Right hindlimb (tissue), 1 donor: ENCODE measurements at places on chromosomes 5 and 9.

DNA sequence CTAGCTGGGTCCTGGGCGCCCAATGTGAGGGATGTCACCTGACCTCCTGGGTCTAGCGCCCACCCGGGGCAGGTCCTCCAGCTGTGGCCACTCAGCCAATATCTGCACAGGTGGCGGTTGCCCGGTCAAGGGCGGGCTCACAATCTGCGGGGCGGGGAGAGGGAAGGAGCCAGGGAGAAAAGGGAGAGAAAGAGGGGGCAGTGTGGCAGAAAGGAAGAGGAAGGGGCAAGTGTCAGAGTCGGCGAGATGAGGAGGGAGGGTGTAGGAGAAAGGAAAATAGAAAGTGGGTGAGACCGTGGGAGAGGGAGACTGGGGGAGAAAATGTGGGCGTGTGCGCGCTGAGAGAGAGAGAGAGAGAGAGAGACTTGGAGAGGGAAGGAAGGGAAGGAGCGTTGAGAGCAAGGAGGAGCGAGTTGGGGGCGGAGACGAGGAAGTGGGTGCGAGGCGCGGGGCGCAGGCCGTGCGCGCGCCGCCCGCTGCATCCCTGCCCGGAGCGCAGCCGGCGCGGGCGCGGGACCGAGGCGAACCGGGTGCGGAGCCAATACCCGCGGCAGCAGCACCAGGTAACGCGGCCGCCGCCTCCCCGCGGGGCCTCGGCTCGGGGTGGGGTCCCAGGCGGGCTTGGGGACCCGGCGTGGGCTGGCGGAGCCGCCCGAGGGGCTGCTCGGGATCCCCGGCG, at the start of gene HRH2:
TSS of gene HRH2 (plus strand) at position 479 of the 679 bp plus-strand sequence. CDS start 25,163 bp downstream, outside the sequence.
- DNase-seq: peak; percentile 61

DNA sequence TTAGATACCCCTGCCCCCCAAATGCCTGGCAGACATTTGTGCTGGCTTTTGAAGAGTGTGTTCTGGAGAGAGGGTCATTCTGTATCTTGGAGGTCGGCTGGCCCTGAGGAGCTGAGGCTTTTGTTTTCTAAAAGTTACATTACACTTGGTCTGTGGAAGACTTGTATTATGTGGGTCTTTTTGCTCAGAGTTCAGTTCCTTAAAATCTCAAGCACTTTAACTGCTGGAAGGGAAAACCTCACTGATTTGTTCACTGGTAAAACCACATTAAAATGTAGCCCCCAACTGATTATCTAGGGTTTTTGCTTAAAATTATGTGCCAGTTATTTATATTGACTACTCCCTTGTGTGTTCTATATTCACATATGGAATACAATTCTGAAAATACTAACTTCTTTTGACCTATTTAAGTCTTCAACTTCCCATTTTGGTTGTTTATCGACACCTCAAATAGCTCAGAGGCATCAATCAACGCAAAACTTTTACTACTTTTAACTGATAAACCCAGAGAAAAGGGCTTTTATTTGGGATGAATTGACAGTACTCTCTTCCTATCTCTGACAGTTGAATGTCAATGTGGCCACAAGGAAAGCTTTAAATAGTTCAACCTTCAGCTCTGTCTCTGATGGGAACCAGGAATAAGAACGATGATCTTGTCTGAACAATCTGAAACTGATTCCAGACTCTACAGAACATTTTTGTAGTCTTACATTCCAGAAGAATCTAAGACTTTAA, 54.0 kb upstream of the MAP3K1 start:
- no peak for DNase-seq

DNA sequence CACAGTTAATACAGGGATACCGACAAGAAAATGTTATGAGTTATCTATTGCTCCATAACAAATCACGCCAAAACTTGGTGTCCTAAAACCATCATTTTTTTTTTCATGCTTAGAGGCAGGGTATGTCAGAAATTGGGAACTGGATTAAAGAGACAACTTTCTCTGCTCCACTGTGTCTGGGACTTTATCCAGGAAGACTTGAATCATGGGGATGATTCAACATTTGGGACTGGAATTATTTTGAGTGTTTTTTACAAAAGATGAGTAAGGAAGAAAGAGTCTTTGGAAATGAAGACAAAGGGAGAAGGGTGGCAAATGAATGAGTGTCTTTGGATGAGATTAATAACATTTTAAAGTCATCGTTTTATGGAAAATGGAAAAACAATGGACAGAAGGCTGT, 1883.7 kb upstream of the C9orf72 start:
- no peak for DNase-seq

- DNase-seq: no peak
These were observed 11.4 kb downstream of the MRPL36 start for GRCh38 chr5:1788200-1788599.

DNA sequence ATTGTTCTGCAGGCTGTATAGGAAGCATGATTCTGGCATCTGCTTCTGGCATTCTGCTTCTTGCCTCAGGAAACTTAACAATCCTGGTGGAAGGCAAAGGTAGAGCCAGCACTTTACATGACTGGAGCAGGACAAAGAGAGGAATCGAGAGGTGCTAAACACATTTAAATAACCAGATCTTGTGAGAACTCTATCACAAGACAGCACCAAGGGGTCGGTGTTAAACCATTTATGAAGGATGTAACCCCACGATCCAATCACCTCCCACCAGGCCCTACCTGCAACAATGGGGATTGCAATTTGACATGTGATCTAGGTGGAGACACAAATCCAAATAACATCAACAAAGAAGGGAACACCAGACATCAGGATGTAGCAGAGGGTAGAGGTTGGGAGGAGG, 221.5 kb downstream of the CDH12 start:
- DNase-seq: no peak

DNA sequence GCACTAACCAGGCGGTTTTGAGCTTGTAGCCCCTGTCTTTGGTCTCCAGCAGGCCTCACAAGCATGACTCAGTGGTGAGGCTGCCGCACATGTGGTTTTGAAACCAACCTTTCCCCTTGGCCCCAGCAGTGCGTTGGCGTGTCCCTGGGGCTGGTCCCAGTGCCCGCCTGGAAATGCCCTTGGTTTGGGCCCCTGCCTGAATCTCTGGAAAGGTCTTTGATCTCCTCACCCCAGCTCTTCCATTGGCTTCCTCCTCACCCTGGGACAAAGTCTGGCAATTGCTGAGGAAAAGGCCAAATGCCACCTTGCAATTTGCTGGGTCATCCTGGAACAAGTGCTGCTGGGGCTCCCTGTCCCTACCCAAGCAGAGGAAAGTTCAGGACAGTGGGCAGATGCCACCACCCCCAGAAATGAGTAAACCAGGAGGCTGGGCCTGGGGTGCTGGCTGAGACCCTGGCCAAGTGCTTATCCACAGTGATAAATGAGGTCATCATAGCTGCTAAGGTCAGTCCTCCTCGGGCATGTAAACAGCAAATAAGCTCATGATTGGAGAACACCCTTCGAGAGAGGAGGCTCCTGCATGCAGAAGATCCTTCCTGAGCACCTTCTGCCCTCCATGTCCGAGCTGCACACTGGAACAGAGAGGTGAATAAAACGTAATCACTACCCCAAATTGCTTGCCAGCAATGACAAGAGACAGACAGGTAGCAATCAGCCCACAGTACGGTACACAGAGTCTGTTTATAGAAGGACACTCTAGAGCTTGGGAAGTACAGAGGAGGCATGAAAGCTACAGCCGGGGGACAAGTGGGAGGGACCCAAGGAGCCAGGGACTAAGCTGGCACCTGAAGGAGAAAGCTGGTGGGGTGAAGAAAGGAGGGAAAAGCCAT, 98.9 kb upstream of the CPEB4 start:
- DNase-seq: no peak

- DNase-seq: peak; percentile 12
These were observed 3.2 kb downstream of the ENTPD8 start for GRCh38 chr9:137437691-137438590.

GRCh38 chr9:134690946-134691694, 49.5 kb downstream of the COL5A1 start:
- no peak for DNase-seq

- DNase-seq: no peak
These were observed 15.8 kb downstream of the ZFAND5 start for GRCh38 chr9:72349240-72349639.

- no peak for DNase-seq
These were observed 508.1 kb downstream of the ZNF608 start for GRCh38 chr5:124238350-124238749.

- no peak for DNase-seq
These were observed 13.5 kb downstream of the TMC1 start for GRCh38 chr9:72534931-72535330.
